ENCODE measurements at places on chromosomes 7 and 10.

DNA sequence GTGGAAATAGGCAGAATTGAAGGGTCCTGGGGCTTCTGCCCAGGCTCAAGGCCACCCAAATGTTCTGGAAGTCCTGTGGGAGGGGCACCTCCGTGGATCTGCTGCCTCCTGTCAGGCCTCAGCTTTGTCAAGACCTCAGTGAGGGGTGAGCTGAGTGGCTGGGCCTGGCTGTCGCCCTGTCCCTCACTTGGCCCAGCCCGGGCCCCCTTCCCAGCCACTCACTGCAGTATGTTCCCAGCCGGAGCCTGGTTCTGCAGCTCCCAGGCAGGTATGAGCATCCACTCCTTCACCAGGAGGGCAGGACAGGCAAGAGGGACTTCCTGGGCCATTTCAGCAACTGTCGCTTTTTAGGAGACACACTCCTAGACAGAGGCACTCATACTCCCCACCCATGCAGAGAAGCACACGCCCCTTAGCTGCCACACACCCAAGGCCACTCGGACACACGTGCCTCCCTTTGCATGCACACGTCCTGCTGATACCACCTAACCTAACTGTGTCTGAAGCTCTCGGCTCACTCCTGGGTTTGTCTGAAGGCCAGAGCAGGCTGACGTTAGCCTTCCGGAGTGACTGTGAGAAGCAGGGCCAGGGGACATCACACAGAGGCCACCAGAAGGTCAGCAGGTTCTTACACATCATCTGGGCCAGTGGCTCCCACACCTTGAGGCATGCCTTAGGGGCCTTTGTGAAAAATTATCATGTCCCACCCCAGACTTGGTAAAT lies 72.2 kb upstream of the COL13A1 start:
- no peak for DNase-seq

DNA sequence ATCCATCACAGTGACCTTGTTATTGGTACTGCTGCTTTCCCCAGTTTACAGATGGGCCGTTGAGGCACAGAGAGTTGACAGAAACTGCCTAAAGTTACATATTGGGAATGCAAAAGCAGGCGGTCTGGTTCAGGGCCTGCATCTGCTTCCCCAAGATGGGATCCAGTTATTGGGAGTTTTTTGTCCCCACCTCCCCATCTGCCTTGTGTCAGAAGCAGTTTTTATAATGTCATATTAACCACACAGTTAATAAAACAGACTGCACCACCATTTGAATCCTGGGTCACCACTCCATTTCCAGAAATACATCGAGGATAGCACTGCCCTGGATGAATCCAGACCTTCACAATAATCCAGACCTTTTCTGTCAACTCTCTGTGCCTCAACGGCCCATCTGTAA lies 67.9 kb downstream of the CELF2 start:
- DNase-seq, result no peak

DNA sequence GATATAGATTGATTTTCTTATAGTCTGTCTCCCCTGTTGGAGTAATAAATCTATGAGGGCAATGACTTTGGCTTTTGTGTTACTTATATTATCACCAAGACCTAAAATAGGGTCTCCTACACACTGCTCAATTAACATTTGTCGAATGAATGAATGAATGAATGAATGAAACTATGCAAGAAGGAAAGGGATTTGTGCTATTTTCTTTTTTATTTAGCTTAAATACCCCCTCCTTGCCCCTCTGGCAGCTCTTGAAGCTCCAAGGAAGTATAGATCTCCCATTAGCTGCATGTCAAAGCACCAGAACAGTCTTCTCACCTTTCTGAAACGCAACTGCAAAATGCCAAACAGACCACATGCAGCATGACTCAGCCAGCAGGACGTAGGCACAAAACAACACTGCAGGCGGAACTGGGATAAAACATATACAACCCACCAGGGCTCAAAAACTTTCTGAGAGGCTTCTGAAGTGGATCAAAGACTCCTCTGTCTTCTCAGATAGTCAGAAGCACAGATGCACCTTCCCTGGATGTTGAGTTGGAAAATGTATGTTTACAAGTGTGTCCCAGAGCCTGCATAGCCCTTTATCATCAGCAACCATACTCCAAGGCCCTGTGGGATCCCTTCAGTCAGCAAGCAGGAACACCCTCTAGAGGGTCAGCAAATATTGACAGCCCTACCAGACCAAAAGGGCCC lies 187.8 kb downstream of the NPSR1 start:
- no peak for DNase-seq

DNA sequence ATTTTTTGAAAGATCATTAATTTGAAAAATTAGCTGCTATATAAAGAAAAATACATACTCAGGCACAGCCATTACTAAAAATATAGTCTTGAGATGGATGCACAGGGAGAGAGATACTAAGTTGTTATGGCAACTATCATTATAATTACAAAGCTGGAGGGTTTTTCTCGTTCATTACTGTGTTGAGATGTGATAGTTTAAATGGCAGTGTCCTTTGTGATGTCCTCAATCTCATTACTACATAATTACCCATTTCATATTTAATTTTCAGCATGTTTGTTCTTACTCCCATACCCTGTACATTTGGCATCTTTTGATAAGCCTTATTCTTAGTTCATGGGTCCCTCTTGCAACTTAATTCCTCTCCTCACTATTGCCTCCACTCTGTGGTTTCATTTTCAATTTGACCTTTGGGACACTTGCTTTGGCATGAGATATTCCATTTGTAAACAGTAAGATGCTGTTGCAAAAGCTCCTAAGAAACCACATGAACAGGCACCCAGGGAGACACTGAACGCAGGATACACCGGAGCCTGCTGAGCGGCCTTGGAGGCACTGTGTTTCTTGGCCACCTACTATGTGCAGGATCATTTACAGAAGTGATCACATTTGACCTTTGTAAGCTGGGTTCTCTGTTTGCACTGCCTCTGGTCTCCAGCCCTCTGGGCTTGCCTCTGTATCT lies 4.8 kb upstream of the CPXM2 start:
- no peak for DNase-seq

- no peak for DNase-seq
Observed at GRCh38 chr7:8215648-8216333, 46.2 kb downstream of the ICA1 start.

DNA sequence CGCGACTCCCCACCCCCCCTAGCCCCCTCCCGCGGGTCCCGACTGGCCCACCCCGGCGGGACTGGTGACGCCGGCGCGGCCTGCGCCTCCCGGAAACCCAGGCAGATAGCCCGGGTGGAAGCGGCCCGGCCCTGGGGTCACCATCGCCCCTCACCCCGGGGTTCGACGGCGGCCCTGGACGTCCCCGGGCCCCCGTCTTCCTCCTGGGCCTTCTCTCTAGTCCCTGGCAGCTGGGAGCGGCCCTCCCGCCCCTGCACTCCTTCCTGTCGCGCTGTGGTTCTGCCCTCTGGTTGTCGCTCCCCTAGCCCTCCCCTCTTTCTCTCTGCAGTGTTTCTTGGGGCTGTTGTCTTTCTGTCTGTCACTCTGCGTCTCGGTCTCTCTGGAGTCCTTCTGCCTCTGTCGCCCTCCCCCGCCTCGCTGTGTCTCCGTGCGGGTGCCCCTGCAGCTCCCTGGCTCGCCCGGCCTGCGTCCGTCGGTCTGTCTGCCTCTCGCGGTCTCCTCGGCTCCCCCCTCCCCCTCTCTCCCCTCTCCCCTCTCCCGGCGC lies 90.5 kb upstream of the PAX2 start:
- peak; percentile 23 for DNase-seq

GRCh38 chr10:27529010-27529783 lies 25.1 kb downstream of the RAB18 start:
- no peak for DNase-seq

DNA sequence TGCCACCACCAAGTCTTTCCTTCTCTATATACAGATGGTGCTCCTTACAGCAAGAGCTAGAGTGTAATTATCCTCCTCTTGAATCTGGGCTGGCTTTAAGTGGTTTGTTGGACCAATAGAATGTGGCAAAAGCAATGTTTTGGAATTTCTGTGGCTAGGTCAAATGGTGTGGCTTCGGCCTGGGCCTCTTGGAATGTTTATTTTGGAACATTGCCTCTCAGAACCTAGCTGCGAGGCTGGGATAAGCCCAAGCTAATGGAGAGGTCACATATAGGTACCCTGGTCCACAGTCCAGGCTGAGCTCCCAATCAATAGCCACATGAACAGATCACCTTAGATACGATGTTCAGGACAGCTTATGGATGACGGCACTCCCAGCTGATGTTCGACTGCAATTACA lies 556.7 kb downstream of the TYW1 start:
- no peak for DNase-seq

- no peak for DNase-seq
Observed at GRCh38 chr10:131310551-131311401, 745 bp downstream of the TCERG1L start.

- no peak for DNase-seq
Observed at GRCh38 chr7:101877882-101878591, 60.6 kb downstream of the CUX1 start.

DNA sequence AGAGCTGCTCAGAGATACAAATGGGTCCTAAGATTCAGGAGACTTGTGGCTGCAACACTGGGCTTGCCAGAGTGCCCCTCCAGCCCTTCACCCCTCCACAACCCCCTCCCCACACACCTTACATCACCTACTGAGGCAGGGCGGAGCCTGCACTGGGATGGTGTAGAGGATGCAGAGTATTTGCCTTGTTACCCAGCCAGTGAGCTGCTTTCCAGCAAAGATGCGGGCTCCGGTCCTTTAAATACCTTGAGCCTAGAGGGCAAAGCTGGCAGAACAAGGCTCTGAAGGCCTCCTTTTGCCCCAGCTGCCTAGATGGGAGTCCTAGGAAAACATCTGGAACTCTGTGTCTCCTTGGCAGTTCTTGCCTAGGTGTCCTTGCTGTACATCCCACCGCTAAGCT lies 34.6 kb downstream of the KAZALD1 start:
- no peak for DNase-seq

DNA sequence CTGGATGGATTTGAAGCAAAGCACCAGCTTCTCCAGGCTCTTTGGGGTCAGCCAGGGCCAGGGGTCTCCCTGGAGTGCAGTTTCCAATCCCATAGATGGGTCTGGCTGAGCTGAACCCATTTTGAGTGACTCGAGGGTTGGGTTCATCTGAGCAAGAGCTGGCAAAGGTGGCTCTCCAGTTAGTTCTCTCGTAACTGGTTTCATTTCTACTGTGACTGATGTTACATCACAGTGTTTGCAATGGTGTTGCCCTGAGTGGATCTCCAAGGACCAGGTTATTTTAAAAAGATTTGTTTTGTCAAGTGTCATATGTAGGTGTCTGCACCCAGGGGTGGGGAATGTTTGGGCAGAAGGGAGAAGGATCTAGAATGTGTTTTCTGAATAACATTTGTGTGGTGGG lies 14.2 kb downstream of the LEP start:
- no peak for DNase-seq

DNA sequence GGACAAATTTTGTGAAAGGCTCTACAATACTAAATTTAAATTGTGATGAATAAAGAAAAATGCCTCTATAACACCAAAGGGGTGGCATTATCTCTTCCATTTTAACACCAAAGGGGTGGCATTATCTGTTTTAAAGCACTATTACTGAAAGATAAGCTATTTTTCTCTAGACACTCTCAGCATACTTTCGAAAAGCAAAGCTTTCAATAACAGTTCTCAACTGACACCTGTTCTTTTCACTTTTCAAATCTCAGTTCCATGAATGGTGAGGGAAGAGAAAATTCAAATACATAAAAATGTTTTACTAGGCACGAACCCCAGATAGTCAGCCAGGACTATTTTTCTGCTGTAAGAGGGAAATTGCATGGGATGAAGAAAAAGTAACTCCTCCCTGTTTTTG lies 103.8 kb downstream of the CPEB3 start:
- no peak for DNase-seq

- peak; percentile 20 for DNase-seq
Observed at GRCh38 chr7:93890464-93891068, at the start of gene TFPI2. Gene TFPI2 (minus strand): TSS chr7:93890753. CDS start chr7:93890678, 75 bp downstream.

DNA sequence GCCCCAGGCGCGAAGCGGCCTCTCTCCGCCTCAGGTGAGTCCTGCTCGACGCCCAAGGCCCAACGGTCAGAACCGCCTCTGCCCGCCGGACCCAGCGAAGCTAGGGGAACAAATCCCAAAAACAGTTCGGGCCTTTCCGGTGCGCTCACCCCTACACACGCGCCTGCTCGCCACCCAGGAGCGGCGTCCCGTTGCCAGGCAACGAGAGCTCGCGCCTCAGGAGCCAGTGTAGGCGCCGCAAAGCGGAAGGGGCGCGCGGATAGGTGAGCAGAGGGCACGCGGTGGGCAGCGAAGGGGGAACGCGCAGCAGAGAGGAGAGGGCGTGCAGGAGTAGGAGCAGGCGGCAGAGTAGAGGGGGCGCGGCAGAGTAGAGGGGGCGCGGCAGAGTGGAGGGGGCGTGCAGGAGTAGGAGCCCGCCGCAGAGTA lies at the start of the genes DYDC1 and DYDC2:
DYDC1 (minus strand) TSS at position 193 of the 426 bp plus-strand sequence. CDS start 4,154 bp downstream, outside the sequence.
DYDC2 (plus strand) TSS at position 219 of the 426 bp plus-strand sequence. CDS start 5,663 bp downstream, outside the sequence.
- peak; percentile 25 for DNase-seq

GRCh38 chr7:117072620-117073118 lies 119.4 kb downstream of the ST7 start:
- DNase-seq, result no peak

- no peak for DNase-seq
Observed at GRCh38 chr7:24169077-24169624, 114.8 kb upstream of the NPY start.

- DNase-seq, result no peak
Observed at GRCh38 chr7:106561666-106562411, 99.1 kb downstream of the CCDC71L start.

DNA sequence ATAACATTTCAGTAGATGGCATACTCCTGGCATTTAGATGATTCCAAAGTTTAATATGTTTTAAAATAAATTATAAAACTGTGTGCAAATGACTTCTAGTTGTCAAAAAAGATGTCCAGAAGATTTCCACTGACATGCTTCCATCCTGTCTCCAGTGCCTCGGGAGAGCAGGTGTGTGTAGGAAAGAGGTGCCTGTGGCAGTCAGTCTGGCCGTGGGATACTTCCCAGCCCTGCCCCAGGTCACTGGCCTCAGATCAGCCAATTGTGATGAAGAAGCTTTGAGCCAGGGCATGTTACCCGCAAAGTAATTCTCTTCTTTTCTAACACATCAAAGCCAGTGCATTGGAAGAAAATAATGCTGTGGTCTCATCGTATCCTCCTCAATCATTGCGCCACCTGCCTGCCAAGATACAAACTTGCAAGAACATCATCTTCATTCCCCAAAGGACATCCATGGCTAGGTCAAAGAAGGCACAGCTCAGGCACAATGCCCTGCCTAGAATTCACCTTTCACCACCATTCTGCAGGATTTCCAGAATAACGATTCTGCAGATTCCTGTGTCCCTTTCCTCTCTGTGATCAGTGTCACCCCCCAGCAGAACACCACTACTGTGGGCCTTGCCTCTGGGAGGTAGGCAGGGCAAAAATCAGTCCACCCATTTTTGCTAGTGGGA lies 6.3 kb upstream of the KCNMA1 start:
- no peak for DNase-seq
